MCF 10A (cell line): ENCODE measurements at places on chromosomes 11 and 22. TPM values are rescaled to one million over a fixed set of nuclear protein-coding genes. Genes with fewer than 3 reads are reported as not detected.

- no peak for DNase-seq
- peaks cover 42% of the 10 kb centered on the region for H3K36me3 ChIP-seq
- H3K4me1 ChIP-seq = peaks cover 17% of the 10 kb centered on the region
- no peak overlapping the region for H3K27ac ChIP-seq
- peak overlapping the region; percentile 93 for H3K4me3 ChIP-seq
Observed at GRCh38 chr11:125594958-125595357, 2.3 kb downstream of the STT3A start.

GRCh38 chr22:43622886-43623285 is 189.2 kb downstream of the EFCAB6 start:
- DNase-seq = peak; percentile 54

GGTLC2 gene
- total RNA-seq = not detected in 2 replicates

DNA sequence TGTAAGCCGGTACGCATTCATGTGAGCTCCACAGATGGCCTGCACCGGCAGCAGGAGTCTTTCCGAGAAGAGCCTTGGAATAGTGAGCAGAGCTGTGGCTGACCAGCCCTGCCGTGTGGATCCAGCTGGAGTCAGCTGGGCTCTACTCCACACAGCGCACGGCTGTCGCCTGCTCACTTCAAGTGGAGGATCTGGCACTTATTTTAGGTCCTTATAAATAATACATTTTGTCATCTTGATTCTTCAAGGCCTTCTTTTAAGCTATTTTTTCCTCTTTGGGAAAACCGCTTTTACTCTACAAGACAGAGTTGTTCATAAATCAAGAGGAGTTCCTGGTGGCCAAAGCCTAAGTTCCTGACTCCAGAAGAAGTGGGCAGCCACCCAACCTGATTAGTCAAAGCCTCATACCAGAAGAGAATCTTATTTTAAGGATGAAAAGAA is 93.8 kb downstream of the KCNC1 start:
- H3K27ac ChIP-seq = no peak overlapping the region
- no peak for DNase-seq
- no peaks in the 10 kb centered on the region for H3K36me3 ChIP-seq
- H3K27me3 ChIP-seq = no peaks in the 10 kb centered on the region

ZFTA gene
- total RNA-seq = 2.6 and 5.2 TPM in 2 replicates

GRCh38 chr11:95335989-95336388 is 105.0 kb upstream of the SESN3 start:
- DNase-seq = no peak
- no peak overlapping the region for H3K27ac ChIP-seq
- H3K4me3 ChIP-seq = no peak overlapping the region

DNA sequence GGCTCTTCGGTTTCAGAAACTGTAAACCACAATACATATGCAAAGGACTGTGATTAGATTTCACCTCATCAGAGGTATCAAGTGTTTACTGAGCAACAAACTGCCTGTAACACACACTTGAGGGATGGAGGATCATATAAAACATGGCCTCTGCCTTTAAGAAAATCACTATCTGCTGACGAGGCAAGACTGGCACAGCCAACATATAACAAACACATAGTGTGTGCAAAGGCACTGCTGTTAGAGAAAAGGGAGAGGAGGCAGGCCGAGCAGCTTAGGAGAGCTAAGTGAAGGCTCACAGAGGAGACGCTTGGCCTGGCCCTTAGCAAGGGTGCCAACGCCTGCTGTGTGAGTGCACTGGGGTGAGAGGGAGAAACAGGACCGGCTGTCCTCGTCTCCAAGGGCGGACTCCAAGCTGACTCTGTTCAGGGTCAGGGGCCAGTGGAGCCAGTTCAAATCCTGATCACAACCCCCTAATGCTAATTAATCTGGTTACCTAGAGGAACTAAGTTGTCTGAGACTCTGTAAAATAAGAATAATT is 48.2 kb downstream of the LRFN4 start:
- H3K36me3 ChIP-seq = peaks cover 8% of the 10 kb centered on the region
- no peaks in the 10 kb centered on the region for H3K27me3 ChIP-seq
- peak overlapping the region; percentile 82 for H3K27ac ChIP-seq
- H3K4me3 ChIP-seq = no peak overlapping the region

CNGA4 gene
- not detected in 2 replicates for total RNA-seq

- H3K4me1 ChIP-seq = no peaks in the 10 kb centered on the region
- DNase-seq = no peak
- H3K27me3 ChIP-seq = no peaks in the 10 kb centered on the region
- no peaks in the 10 kb centered on the region for H3K36me3 ChIP-seq
- H3K27ac ChIP-seq = no peak overlapping the region
Observed at GRCh38 chr11:103749158-103749557, 287.3 kb upstream of the DDI1 start.

DNA sequence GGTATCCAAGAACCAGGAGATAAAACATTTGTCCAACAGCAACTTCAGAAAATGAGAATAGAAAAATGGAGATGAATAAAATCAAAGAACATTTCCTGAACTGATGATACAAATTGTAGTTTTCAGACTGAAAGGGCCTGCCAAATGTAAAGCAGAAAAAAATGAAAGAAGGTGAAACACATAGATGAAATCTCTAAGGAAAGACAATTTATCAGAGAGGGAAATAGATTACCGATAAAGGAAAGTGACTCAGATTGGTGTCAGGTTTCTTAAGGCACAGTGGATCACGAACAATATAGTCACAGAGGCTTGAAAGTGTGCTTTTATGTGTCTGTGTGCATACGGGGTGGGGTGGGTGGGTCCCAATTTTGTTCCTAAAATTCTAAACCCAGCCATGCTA is 4.1 kb upstream of the STT3A start:
- H3K36me3 ChIP-seq = peaks cover 23% of the 10 kb centered on the region
- H3K4me3 ChIP-seq = no peak overlapping the region
- H3K27me3 ChIP-seq = no peaks in the 10 kb centered on the region
- DNase-seq = no peak
- peaks cover 11% of the 10 kb centered on the region for H3K4me1 ChIP-seq
- peak overlapping the region; percentile 17 for H3K27ac ChIP-seq
